ENCODE measurements at places on chromosomes 7 and 10.

GRCh38 chr7:29332042-29332811, 137.7 kb downstream of the CHN2 start:
- no peak for DNase-seq

DNA sequence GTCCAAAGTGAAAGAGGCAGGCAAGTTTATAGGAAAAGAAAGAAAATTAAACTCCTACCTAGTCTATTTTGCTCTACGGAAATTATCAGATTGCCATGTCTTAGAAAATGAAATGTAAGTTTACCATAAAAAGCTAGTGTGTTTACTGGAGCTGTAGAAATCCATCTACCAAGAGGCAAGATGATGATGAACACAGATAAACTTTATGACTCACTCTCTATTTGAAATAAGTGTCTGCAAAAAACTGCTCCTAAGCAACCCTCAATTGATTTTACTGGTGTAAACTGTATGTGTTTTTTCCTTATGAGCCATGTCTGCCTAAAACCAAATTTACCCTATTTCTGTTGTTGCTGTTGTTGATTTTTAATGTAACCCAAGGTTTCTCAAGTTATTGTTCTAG, 73.8 kb upstream of the TMEM106B start:
- no peak for DNase-seq

- DNase-seq = no peak
Measured at GRCh38 chr10:12950583-12951128, 50.9 kb downstream of the CCDC3 start.

DNA sequence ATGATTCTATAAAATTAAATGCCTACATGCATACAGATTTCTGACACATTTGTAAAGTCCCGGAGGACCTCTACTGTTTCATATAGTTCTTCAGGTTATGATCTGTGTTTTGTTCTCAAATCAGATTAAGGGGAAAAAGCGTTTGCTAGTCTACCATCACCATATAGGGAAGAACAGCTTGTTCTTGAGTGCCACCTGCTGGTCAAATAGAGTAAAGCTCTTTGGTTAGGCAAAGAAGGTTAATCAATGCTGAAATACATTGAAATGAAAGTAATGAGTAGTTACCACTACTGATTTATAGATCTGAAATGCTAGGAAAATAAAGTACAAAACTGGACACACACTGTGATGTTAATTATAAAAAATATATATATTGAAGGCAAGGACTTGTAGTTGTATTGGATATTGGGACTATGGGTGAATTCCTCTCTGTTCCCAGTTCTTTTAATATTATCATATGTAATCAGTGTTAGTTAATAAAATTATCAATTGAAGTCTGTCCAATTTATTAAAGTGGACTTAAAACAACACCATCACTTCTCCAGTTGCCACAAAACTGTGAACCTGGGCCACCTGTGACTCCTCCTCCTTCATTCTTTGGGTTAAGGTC, 72.6 kb upstream of the PDLIM1 start:
- peak; percentile 78 for DNase-seq

- no peak for DNase-seq
Measured at GRCh38 chr10:119595134-119595675, 1.6 kb downstream of the TIAL1 start.

- DNase-seq = no peak
Measured at GRCh38 chr7:37545619-37546534, 97.2 kb upstream of the ELMO1 start.

GRCh38 chr7:73865738-73866445, 4.9 kb downstream of the TMEM270 start:
- DNase-seq = peak; percentile 63

DNA sequence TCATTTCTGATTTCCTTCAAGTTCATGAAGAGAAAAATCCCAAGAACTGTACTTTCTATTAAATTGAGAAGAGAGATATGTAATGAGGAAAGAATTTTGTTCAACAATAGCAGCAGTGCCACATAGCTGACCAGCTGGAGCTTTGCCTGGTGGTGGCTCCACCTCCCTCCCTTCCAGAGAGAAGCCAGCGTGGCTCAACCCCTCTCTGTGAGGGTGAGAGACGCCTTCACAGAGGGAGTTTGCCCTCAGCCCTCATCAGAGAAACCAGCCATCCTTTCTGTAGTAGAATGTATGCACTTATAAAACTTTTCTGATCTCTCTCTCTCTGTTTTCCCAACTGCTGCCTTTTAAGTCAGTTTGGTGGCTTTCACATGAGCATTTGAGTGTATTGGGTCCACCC, 20.5 kb upstream of the COL1A2 start:
- no peak for DNase-seq

- DNase-seq = peak; percentile 66
Measured at GRCh38 chr7:112147793-112148361, 58.3 kb downstream of the DOCK4 start.

DNA sequence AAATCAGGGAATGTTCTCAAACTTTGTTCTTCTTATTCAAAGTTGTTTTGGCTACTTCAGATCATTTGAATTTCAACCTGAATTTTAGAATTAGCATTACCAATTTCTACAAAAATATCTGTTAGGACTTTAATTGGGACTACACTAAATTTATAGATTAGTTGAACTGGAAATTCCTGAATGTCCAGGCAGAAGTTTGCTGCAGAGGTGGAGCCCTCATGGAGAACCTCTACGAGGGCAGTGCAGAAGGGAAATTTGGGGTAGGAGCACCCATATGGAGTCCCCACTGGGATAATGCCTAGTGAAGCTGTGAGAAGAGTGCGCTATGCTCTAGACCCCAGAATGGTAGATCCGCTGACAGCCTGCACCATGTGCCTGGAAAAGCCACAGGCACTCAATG, 22.8 kb upstream of the AGMO start:
- DNase-seq = no peak

DNA sequence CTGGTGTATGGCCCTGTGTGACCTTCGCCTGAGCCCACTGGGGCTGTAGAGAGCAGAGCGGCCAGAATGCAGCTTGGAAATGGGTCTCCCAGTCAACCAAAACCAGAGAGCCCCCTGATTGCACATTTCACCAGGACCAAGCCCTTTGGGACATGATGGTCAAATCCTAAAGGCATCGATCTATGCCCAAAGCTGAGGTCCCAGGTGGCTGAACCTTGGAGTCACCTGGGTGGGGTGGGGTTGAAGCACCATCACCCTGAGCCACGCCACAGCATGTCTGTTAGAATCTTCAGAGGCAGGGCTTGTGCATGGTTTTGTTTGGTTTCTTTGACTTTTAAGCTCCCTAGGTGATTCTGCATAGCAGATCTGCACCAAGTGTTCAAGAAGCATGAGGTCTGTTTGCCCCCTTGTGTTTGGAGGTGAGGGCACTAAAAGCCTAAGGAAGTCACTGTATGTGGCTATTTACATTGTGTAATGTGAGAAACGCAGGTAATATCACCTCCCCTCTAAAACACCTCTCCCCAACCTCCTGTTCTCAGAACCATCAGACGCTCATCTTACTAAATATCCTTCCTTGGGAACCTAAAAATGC, 9.6 kb downstream of the PKD1L1 start:
- DNase-seq = no peak

DNA sequence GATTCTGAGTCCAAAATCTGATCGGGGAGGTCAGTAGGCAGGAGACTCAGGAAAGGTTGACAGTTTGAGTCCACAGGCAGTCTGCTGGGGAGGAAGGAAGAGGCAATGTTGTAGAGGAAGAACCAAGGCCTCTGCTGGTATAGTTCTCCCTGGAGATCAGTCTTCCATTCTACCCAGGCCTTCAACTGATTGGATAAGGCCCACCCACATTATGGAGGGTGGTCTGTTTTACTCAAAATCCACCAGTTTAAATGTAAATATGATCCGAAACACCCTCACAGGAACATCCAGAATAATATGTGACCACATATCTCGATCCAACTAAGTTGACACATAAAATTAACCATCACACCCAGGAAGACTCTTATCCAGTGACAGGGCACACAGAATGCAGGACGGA, 425.3 kb upstream of the ZMIZ1 start:
- DNase-seq = no peak

DNA sequence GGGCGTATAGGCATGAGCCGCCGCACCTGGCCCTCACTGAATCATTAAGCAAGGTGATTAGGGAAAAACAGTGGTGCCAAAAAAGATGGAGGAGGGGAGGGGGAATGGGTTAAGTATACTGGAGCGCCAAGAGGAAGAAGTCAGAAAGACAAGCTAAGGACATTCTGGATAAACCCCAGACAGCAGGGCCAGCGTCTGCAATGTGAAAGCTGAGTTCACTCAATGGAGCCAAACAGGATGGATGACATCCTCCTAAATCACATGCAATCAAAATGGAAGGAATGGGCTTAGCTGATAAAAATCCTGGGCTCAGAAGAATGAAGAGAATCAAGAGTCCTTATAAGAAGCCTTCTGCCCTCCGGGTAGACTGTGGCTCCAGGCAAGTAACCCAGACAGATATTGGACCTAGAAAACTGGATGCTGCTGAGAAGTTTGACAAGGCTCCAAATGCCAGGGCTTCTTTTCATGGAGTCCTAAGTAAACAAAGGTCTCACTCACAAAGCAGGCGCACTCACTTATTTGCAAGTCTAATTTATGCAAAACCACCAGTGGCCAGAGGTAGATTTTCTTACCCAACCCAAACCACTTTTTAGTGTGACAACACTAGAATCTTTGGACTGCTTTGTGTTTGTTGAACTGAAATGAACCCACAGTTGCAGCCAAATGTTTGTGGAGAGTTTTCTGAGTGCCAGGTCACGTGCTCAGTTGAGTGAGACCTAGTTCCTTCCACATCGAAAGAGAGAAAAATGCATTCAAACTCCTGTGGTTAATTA, 519.1 kb upstream of the AUTS2 start:
- DNase-seq = peak; percentile 53

DNA sequence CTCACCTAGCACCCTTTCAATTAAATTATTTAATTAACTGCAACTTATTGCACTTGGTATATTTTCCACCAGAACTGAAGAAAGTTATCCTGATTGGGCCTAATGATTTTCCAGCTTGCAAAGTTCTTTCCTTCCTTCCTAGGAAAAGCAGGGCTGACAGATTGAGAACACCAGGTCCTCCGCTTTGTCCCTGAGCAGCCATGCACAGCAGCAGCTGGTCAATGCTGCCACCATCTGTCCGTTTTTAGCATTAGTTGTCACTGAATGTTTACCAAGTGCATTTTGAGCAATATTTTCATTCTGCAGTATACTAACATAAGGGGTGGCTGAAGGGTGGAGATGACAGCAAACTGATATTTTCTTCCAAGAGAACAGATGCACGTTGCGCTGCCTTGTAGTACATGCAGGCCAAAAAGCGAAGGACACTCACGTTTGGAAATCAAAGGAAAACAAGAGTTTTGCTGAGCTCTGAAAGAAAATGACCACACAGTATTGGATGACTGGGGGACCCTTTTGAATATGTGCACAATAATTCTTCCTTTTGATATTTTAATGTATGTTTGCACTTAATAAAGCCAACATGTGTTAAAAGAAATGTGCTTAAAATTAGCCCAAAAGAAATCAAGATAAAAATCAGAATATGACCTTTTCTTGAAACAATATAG, 248.8 kb upstream of the PTN start:
- peak; percentile 94 for DNase-seq

DNA sequence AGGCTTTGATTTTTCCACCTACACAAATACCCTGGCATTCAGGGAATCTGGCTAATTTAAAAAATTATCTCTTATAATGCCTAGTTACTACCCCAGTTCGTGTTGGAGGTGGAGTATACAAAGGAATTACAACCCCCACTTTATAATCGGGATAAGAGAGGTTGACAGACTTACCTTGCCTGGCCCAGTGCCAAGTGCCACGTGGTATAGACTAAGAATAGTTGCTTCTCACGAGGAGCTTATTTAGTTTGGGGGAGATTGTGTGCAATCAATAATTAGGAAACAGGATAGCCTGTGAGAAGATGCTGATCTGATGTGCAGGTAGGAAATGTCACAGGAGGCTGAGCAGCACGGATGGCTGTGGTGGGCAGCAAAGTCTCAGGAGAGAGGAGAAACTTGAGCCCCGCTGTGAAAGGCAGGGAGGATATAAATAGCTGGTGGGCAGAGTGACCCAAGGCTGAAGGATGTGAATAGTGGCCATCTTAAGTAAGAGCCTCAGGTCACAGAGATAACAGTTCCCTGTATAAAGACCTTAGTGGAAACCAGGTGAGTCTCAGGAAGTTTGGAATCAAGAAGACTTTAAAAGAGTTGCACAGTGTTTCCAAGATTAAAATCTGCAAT, 11.3 kb upstream of the ATXN7L1 start:
- DNase-seq = no peak

- no peak for DNase-seq
Measured at GRCh38 chr7:30256349-30256858, 28.0 kb upstream of the ZNRF2 start.
